Activated CD8-positive, alpha-beta T cell treated with anti-CD3 and anti-CD28 coated beads, Interleukin-2, amount 10 ng/mL, durations not matched to agents 7 days and 5 days (primary cell): ENCODE measurements at places on chromosomes 6 and 20.

- no peak for DNase-seq
These were observed 864 bp upstream of the PKIG start for GRCh38 chr20:44581515-44581914.

DNA sequence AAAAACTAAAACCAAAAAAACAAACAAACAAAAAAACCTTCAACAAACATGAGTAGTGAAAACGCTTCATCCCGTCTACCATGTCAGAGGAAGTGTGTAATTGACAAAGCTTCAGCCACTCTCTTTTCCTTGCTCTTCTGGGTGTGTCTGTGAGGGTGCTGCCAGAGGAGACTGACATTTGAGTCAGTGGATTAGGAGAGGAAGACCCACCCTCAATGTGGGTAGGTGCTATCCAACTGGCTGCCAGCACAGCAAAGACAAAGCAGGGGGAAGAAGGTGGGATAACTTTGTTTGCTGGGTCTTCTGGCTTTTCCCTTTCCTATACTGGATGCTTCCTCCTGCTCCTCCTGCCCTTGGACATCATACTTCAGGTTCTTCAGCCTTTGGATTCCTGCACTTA, 145.6 kb downstream of the TASP1 start:
- DNase-seq: no peak

GRCh38 chr6:134925800-134926199, 24.1 kb downstream of the ALDH8A1 start:
- DNase-seq: no peak

DNA sequence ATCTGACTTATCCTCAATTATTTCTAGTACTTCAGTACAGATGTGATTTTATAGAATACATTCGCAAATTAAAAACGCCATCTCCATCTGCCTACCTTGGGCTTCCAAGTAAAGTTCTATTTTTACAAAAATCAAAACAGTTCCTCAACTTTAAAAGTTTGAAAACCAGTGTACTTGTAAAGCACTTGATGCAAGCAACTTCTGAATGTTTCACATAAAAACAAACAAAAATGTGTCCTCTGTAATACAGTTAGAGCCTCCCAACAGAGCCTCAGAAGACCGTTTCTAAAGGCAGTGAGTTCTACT, 384 bp upstream of the MANEA start:
- no peak for DNase-seq

DNA sequence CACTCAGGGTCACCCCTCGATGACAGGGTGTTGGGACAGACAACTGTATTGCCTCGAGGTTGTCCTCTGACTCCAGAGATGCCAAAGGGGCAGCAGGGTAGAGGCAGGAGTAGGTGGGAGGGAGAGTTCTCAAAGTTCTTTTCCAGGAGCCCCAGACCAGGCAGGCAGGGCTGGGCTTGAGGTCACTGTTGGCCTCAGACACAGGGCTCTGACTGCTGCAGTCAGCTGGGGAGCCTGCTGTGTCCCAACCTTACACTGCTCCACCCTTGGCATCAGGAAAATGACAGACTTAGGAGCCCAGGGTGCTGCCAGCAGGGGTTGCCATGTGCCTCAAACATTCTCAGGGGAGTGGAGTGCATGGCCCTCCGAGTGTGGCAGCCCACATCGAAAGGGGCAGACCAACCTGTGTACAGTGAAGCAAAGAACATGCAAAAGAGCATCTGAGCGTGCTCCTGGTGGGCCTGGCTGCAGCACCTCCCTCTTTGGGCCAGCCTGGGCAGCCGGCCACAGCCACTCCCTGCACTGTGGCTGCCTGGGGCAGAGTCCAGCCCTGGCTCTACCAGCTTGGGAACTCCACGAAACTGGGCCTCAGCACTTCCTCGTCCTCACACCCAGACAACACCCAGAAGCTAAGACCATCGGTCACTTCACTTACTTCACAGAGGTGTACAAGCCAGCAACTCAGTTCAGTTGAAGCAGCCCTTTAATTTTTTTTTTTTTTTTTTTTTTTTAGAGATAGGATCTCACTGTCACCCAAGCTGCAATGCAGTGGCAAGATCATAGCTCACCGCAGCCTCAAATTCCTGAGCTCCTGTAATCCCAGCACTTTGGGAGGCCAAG, 24.0 kb downstream of the C6orf132 start:
- no peak for DNase-seq

- DNase-seq: peak; percentile 37
These were observed 30.0 kb downstream of the ALDH5A1 start for GRCh38 chr6:24524805-24525204.

- no peak for DNase-seq
These were observed 170.1 kb downstream of the CLIC5 start for GRCh38 chr6:45845567-45845966.

DNA sequence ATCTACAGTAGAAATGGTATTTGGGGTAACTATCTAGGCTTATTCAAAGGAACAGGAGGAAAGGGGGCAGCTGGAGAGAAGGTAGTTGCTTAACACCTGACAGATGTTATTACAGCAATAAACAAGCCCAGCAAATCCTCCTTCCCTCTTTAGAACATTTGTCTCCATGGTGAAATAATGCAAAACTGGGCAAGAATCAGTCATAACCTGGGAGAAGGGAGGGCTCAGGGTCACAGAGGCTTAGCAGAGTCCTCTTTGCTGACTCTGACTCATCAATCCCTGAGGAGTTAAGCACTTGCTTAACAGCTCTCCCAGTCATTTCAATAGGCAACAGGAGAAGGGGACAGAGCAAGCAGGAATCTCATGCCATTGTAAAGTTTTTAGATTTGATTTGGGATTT, 230.3 kb downstream of the IBTK start:
- DNase-seq: no peak

- DNase-seq: no peak
These were observed 13.3 kb upstream of the FAXC start for GRCh38 chr6:99362678-99363268.

GRCh38 chr20:16555754-16556153, 17.5 kb downstream of the KIF16B start:
- no peak for DNase-seq

- DNase-seq: no peak
These were observed 167.9 kb downstream of the HAO1 start for GRCh38 chr20:7772371-7772770.

- peak; percentile 60 for DNase-seq
These were observed 90.5 kb downstream of the PRND start for GRCh38 chr20:4812216-4812615.
